ENCODE measurements at places on chromosomes 3 and 15. TPM values are rescaled to one million over a fixed set of nuclear protein-coding genes. Genes with fewer than 3 reads are reported as not detected.
A peak's percentile ranks its signal among the peaks of the same experiment; 100 is the strongest.

Gene BNC1
- total RNA-seq = 68.3 TPM

DNA sequence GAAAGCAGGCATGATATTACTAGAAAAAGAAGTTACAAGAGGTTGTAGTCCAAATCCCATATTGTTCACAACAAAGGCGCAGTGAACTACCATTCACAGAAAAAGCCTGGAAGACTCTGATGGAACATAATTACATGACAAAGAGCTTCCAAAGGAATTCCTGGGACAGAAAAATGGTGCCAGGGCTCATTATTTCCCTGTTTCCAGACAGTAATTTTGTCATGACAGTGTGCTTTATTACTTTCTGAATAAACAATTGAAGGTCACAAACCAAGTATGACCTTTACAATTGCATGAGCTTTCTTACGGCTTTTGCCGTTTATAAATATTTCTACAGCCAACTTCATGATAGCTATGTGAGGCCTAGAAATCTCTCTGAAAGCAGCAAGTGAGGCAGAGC lies 61.0 kb downstream of the CYFIP1 start:
- no peaks in the 10 kb centered on the region for H3K4me1 ChIP-seq
- no peaks in the 10 kb centered on the region for H3K27me3 ChIP-seq
- no peak overlapping the region for H3K4me3 ChIP-seq
- peaks cover 68% of the 10 kb centered on the region for H3K36me3 ChIP-seq
- no peak for DNase-seq

- no peaks in the 10 kb centered on the region for H3K36me3 ChIP-seq
- DNase-seq = peak; percentile 55
- H3K27me3 ChIP-seq = no peaks in the 10 kb centered on the region
- no peak overlapping the region for H3K27ac ChIP-seq
- H3K4me1 ChIP-seq = no peaks in the 10 kb centered on the region
Measured at GRCh38 chr15:41557673-41558399, 1.2 kb upstream of the TYRO3 start.

- H3K36me3 ChIP-seq = no peaks in the 10 kb centered on the region
- H3K27me3 ChIP-seq = no peaks in the 10 kb centered on the region
- peak; percentile 55 for DNase-seq
- H3K4me3 ChIP-seq = peak overlapping the region; percentile 31
- H3K4me1 ChIP-seq = peaks cover 43% of the 10 kb centered on the region
- H3K27ac ChIP-seq = peak overlapping the region; percentile 91
Measured at GRCh38 chr3:111735243-111735758, 123.8 kb upstream of the PHLDB2 start.

Gene SLC2A2
- not detected for total RNA-seq

- no peak overlapping the region for H3K27ac ChIP-seq
- H3K4me1 ChIP-seq = peaks cover 4% of the 10 kb centered on the region
- DNase-seq = no peak
- H3K4me3 ChIP-seq = no peak overlapping the region
- peaks cover 10% of the 10 kb centered on the region for H3K36me3 ChIP-seq
Measured at GRCh38 chr3:114052216-114052615, 4.1 kb downstream of the CCDC191 start.

Gene FBXL22
- 0.39 TPM for total RNA-seq

Gene GMNC
- total RNA-seq = not detected

DNA sequence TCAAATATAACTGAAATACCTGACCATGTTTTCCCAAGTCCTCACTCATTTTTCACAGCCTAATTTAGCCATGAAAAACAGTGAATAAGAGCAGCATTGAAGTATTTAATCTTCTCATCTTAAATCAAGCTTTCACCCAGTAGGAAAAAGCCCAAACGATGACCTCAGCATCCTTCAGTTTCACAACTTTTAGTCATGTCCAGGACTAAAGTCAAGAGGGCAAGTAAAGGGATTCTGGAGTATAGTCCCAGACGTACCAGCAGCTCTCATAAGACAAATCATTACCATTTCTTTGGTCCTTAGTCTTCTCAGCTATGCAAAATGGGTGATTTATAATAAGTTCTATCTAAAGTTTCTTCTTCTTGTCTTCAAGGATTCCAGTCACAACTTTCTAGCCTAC lies 237.3 kb downstream of the IL5RA start:
- peaks cover 69% of the 10 kb centered on the region for H3K27me3 ChIP-seq
- DNase-seq = no peak
- no peak overlapping the region for H3K4me3 ChIP-seq
- H3K4me1 ChIP-seq = no peaks in the 10 kb centered on the region
- H3K36me3 ChIP-seq = no peaks in the 10 kb centered on the region
- no peak overlapping the region for H3K27ac ChIP-seq

GRCh38 chr15:52146261-52146660 lies 33.7 kb upstream of the BCL2L10 start:
- DNase-seq = no peak
- peaks cover 16% of the 10 kb centered on the region for H3K4me1 ChIP-seq
- no peak overlapping the region for H3K27ac ChIP-seq
- H3K4me3 ChIP-seq = no peak overlapping the region
- H3K27me3 ChIP-seq = no peaks in the 10 kb centered on the region
- H3K36me3 ChIP-seq = peaks cover 36% of the 10 kb centered on the region

Gene CCRL2
- total RNA-seq = not detected

GRCh38 chr3:85726241-85726640 lies 767.5 kb downstream of the CADM2 start:
- peak; percentile 12 for DNase-seq
- peaks cover 30% of the 10 kb centered on the region for H3K27me3 ChIP-seq
- H3K4me3 ChIP-seq = no peak overlapping the region
- no peaks in the 10 kb centered on the region for H3K36me3 ChIP-seq

GRCh38 chr3:59749291-59749690 lies 699.5 kb upstream of the CFAP20DC start:
- no peak for DNase-seq
- H3K4me3 ChIP-seq = no peak overlapping the region
- H3K36me3 ChIP-seq = no peaks in the 10 kb centered on the region
- no peak overlapping the region for H3K27ac ChIP-seq

DNA sequence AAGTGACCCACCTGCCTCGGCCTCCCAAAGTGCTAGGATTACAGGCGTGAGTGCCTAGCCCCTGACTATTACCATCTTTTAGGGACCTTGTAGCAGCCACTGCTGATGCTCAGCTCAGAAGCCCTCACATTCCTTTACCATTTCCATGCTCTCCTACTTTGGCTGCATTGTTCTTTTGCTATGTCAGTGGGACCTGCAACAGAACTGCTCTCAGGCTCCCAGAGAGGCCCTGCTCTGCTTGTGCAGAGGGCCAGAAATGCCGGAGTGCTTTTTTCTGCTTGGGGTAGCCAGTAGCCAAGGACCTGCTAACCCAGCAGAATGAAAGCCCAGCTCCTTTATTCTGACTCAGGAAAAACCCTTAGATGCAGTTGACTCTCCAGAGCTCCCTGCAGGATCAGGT lies 18.3 kb upstream of the PROK2 start:
- H3K36me3 ChIP-seq = no peaks in the 10 kb centered on the region
- no peaks in the 10 kb centered on the region for H3K4me1 ChIP-seq
- DNase-seq = no peak
- H3K4me3 ChIP-seq = no peak overlapping the region
- H3K27me3 ChIP-seq = peaks cover 55% of the 10 kb centered on the region
- H3K27ac ChIP-seq = no peak overlapping the region

All from MCF 10A (cell line).